ENCODE measurements at places on chromosomes 7 and 10.

DNA sequence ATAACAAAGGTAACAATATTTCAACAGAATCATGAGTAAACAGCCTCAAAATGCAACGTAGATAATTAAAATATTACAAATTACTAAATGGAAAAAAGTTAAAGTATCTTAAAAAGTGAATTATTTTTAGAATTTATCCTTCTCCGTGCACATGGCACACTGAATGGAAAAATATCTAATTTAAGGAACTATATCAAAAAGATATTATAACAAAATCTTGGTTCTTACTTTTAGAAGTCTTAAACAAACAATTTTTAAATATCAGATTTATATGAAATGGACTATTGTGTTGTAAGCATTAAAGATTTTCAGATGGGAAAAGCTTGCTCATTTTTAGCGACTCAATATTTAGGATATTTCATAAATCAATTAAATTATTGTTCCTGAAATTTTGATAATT is 72.0 kb downstream of the AGMO start:
- DNase-seq = no peak

DNA sequence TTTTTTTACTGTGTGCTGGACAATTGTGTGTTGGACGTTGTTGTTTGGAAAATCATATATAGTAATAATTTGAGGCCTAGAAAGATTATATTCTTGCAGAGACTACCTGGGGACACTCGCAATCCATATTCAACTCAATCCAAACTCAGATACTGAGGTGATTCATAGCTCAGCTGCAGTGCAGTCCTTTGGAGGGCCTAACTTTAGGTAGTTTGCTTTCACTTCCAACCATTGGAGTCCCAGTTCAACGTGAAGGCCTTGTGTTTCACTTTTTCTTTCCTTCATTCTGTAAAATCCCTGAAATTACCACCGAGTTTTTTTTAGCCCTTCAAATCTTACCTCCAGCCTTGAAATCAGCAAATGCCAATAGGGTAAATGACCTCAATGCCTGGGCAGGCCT is 32.3 kb downstream of the ATRNL1 start:
- DNase-seq = no peak

DNA sequence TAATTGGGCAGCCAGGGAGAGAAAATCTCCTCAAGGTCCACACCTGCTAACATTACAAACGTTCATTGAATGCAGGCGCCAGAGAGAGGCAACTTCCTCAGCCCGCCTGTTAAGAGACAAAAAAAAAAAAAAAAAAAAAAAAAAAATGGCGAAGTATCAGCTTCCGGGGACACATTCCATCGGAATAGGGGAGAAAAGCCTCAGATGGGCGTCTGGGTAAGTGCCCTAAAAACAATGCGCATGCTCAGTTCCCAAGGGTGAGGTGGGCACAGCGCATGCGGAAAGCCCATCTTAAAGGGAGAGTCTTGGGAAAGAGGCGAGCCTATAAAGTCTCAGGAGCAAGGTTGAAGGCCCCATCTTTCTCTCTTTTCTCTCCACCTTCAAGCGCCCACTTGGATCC is 1139.7 kb upstream of the CELF2 start:
- DNase-seq = no peak

DNA sequence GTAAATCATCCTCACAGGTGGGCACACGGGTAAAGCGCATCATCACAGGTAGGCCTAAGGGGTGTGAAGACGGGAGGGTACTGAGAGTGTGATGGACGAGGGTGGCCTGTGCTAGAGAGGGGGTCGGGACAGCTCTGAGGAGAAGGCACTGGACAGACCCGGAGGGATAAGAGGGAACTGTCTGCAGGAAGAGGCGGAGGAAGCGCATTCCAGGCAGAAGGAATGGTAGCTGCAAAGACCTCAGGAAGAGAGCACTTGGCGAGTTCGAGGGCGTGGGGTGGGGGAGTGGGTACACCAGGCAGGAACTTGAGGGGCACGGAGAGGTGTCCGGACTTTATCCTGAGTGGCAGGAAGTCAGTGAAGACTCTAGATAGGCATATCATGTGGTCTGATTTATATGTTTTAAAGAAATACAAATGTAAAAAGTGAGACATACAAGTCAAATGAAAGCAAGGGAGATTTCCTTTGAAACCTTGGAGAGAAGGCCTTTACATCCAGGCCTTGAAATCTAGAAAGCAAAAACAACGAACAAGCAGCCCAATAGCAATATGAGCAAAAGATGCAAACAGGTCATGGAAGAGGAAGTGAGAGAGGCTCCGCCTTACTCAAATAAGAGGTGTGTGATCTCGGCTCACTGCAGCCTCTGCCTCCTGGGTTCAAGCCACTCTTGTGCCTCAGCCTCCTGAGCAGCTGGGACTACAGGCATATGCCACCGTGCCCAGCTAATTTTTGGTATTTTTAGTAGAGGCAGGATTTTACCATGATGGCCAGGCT is 3.6 kb downstream of the LHPP start:
- DNase-seq = no peak

- no peak for DNase-seq
Measured at GRCh38 chr10:107589081-107589480, 424.6 kb upstream of the SORCS1 start.

- no peak for DNase-seq
Measured at GRCh38 chr7:30750683-30751650, 968 bp upstream of the INMT start.

GRCh38 chr7:128891942-128892269 is 18.6 kb downstream of the KCP start:
- no peak for DNase-seq

GRCh38 chr10:106615081-106615480 is 549.4 kb downstream of the SORCS1 start:
- DNase-seq = no peak

DNA sequence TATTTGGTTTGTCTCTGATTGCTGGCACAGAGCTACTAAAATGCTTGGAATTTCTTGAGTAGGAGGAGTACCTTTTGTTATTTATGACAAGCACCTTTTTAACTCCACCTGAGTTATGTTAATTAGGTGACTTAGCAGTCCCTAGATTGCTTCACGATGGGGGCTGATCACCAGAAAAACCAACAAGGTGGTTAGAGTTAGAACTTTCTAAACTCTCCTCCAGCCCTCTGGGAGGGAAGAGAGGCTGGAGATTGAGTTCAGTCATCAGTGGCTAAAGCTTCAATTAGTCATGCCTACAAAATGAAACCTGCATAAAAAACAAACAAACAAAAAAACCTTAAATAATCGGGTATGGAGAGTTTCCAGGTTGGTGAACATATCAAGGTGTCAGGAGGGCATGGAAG is 23.6 kb upstream of the ING3 start:
- no peak for DNase-seq

Measured in stimulated activated CD4-positive, alpha-beta T cell treated with anti-CD3 and anti-CD28 coated beads, Interleukin-15, amount 100 ng/mL, for 48 hours (primary cell).